ENCODE measurements at places on chromosomes 4 and X.

- no peak for DNase-seq
Observed at GRCh38 chrX:132173647-132174046, 45.6 kb downstream of the RAP2C start.

- DNase-seq = no peak
Observed at GRCh38 chrX:17597327-17597726, 140.0 kb upstream of the SCML1 start.

DNA sequence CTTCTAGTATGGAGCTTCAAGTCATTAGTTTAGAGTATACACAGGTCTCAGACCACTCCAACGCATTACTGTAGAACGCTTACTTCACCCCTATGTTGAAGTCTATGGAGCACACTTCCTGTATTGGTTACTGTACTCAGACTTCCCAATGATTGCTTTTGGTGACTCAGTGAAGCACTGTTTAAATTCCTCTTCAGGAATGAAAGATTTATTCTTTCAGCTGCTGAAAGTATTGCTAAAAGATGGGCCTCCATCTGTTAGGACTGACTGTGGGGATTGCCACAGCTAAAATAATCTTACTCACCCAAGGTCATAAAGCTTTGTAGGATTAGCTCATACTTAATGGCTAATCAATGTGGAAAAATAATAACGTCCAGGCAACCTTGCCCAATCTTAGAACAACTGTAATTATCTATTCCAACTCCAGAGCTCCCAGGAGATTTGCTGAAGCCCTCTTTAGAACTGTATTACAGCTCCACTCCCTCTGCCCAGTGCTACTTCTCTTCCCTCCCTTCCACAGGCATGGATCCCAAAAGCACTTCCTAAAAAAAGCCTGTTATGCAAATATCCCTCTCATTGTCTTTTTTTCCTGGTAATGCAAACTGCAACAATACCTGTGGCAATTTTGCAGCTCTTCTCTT, 281.9 kb upstream of the HS3ST1 start:
- DNase-seq = peak; percentile 39

DNA sequence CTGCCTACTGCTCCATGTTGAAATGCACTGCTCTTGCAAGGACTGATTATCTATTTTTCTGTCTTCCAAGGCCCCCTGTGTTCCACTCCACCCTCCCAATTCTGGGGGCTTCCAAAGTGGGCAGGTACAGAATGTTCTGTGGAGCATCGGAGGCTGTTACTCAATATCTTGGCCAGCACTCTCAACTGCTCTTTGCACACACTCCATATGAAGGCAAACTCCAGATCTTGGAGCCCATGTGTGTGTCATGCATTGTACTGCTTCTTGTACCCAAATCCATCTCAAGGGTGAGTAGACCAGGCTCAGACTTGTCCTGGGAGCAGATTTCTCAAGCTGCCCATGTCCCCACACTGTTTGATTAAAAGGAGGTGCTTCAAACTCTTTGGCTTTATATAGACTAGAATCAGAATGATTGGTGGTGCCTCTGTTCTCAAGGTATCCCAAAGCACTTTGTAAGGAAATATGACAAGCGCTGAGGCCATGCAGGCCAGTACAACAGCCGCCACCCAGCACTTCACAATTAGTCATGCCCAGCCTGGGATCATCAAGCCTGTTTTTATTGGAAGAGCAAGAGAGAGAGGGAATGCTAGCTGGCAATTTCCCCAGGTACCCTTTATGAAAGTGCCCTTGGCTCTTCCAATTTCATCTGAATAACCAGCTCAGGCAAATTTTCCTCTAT, 44.3 kb downstream of the AR start:
- DNase-seq = no peak

DNA sequence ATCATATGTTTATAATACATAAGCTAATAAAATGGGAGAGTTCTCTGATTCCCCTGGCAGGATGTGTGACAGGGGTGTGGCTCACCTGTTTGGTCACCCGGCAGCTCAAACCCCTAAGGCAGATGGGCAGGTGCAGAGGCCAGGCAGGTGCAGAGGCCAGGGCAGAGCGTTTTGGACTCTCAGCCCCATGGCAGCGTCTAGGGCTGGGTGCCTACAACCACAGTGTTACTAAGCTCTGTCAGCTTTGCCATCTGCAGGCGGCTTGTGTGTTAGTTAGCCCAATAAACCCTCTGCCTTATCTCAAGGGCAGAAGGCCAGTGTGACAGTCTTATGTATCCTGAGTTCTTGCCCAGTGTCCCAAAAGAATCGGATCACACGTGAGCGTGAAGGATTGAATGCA, 54.0 kb upstream of the UGT2B15 start:
- DNase-seq = no peak

DNA sequence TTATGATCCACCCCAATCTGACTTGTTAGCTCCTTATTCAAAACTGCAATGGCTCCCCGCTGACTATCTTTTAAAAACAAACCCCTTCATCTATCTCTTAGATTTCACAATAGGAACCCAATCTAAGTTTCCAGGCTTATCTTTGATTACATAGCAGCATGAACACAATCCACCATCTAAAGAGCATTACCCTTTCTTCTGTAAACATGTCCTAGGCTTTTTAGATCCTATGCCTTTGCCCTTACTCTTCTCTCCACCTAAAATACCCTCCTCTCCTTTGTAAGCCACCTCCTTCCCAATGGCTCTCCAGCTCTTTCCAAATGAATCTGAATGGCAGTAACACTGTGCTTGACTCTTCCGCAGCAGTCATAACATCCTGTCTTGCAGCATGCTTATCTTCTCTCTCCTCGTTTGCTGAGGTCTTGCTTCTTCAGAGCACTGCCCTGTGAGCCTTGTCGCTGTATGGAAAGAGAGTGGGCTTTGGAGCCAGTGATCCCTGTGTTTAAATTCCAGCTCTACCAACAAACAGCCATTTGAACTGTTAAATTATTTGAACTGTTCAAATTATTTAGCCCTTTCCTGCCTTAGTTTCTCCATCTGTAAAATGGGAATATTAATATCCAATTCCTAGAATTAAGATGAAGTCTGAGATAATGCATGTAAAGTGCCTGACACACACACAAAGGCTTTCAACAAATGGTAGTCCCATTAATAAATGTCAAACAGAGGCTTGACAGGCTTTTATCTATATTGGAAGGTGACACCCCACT, 16.2 kb upstream of the TSPAN5 start:
- DNase-seq = peak; percentile 51

GRCh38 chrX:23981711-23982110, 45.3 kb downstream of the KLHL15 start:
- no peak for DNase-seq

DNA sequence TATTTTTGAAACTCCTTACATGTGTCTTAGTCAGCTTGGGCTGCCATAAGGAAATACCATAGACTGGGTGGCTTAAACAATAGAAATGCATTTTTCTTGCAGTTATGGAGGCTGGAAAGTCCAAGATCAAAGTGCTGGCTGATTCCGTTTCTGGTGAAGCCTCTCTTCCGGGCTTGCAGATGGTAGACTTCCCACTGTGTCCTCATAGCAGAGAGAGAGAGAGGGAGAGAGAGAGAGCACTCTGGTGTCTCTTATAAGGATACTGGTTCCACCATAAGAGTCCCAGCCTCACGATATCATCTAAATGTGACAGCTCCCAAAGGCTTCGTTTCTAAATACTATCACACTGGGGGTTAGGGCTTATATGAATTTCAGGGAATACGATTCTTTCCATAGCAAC, 39.7 kb downstream of the ENPEP start:
- DNase-seq = no peak

DNA sequence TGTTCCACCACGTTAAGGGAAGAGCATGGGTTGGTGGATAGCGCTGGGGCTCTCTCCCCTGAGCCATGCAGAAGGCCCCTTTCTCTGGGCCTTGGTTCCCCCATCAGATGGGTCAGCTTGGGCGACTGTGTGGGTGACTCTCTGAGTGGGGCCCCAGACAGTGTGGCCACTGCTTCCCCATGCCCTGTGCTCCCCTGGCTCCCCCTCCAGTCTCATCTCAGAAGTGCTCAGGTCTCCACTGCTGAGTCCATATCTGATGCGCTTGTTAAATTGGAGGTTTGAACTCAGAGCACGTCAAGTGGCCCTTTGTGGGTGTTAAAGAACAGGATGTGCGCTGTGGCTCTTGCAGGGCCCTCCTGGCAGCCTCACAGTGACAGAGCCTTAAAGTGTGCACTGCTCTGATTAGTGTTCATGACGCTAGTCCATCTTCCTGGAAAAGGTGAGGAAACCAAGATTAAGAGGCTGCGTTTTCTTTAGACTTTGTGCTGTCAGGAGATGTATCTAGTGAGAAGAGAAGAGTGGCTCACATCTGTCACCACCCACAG, 59.8 kb downstream of the NELFA start:
- no peak for DNase-seq

DNA sequence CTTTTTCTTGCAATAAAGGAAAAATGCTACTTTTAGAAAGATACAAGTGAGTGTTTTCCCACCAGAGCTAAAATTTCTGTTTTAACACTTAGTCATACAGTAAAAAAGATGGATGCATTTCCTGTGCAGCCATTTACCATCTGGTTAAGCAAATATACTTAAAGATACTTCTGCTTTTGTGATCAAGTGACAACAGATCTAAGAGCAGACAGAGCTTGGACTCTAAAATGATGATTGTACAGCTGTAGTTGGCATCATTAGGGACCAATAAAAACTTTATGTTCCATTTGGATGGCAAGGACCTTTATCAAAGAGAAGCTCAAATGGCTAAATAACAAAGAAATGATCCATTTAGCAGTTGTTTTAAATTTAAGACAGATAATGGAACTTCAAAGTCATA, 270.8 kb downstream of the FSTL5 start:
- no peak for DNase-seq

GRCh38 chr4:94534401-94535312, 82.9 kb downstream of the PDLIM5 start:
- DNase-seq = no peak

GRCh38 chr4:153365003-153365402, 20.5 kb downstream of the MND1 start:
- DNase-seq = no peak

- no peak for DNase-seq
Observed at GRCh38 chr4:87622303-87622702, 14.0 kb downstream of the DSPP start.

DNA sequence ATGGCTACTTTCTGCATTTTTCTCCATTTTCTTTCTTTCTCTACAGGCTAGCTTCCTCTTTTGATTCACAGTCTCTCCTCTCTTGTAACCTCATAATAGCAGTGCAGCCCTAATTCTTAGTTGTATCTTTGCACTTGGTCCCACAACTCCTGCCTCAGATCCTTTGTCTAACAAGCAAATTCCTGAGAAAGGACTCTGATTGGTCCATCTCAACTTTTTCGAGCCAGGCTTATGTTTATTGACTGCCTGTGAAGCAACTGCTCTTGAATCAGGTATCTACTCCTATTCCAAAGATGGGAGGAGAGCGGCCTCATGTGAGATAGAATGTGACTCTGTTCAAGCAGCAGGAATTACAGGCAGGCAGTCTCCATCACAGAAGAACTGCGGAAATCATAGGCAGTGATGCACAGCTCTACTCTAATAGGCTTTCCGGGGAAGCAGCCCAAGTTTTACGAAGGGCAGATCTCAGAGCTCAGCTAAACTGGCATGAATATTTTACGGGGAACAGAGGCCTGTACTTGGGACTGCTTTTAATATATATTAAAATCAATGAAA, 123.5 kb downstream of the GABRB1 start:
- DNase-seq = no peak

DNA sequence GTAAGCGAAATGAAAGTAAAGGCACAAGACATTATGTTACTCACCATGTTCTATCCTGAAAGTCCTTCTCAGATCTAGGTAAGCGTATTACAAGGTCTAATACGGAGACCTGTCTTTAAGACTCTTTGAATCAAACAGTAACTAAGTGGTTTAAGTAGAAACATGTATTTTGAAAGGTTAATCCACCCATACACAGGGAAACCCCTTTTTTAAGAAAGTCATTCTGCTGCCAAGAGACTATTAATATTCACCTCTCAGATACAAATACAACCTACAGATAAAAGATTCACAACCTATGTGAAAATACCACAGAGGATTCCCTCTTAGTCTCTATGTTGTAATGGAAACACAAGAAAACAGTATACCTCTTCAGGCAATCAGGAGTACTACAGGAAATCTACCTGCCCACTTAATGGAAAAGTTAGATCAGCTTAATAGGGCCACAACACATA, 63.2 kb upstream of the TNIP3 start:
- no peak for DNase-seq

- no peak for DNase-seq
Observed at GRCh38 chr4:42653626-42654560, 3.0 kb downstream of the ATP8A1 start.

- no peak for DNase-seq
Observed at GRCh38 chr4:42391981-42392380, 5.3 kb upstream of the SHISA3 start.

DNA sequence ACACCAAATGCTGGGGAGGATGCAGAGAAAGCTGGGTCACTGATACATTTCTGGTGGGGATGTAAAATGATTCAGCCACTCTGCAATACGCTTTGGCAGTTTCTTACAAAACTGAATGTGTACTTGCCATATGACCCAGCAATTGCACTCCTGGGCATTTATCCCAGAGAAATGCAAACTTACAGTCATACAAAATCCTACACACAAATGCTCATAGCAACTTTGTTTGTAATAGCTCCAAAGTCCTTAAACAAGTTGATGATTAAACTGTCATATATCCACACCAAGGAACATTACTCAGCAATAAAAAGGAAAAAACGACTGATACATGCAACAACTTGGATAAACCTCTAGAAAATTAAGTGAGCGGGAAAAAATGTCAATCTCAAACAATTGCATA, 12.3 kb downstream of the MID1 start:
- DNase-seq = peak; percentile 46

DNA sequence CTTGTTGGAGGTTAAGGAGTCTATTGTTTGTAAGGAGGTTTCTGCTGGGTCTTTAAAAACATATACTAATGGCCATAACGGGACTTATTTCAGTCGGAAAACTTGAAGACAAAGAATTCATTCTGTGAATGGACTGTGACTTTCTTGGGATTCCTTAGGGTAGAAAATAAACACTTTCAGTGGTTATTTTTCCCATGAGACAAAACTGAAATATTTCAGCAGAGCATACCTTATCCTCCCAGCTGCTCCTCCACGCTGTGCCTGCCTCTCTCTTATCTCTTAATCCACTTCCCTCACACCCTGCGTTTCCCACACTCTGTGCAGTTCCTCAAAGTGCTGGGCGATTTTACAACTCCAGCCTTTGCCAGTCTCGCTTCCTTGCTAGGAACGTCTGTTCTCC, 47.1 kb upstream of the SORBS2 start:
- DNase-seq = peak; percentile 82

- DNase-seq = no peak
Observed at GRCh38 chr4:153064571-153064970, 128.4 kb downstream of the FHDC1 start.

DNA sequence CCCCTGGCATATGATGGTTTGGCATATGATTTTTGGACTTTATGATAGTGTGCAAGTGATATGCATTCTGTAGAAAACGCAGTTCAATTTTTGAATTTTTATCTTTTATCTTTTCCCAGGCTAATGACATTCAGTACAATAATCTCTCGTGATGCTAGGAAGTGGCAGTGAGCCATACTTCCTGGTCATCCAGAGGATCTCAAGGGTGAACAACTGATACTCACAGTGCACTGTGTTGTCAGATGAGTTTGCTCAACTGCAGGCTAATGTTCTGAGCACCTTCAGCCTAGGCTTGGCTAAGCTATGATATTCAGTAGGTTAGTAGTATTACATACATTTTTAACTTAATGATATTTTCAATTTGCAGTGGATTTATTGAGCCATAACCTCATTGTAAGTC, 405.3 kb downstream of the PCDH7 start:
- no peak for DNase-seq

All from fibroblast of villous mesenchyme (primary cell).